ENCODE measurements at places on chromosomes 5 and 9.

GRCh38 chr9:81563739-81564138, 125.6 kb downstream of the TLE1 start:
- no peak for DNase-seq

GRCh38 chr5:122703203-122703602, 71.7 kb upstream of the SNX2 start:
- no peak for DNase-seq

DNA sequence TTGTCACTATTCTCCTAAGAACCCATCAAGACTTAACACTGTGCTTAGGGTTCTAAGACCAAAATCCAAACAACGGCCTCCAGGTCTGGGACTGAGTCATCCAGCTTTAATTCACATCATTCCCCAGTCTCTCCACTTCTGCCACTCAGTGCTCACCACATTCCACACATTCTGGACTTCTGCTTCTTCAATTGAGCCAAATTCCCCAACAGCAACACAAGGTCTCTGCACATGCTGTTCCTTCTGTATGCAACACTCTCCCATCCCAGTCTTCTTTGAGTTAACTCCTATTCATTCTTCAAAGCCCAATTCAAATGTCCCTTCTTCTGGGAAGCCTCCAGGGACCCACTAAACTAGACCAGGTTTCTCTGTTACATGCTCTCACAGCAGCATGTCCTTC, 97.8 kb downstream of the GPR21 start:
- no peak for DNase-seq

- DNase-seq: no peak
Observed at GRCh38 chr9:38130724-38131123, 61.7 kb upstream of the SHB start.

DNA sequence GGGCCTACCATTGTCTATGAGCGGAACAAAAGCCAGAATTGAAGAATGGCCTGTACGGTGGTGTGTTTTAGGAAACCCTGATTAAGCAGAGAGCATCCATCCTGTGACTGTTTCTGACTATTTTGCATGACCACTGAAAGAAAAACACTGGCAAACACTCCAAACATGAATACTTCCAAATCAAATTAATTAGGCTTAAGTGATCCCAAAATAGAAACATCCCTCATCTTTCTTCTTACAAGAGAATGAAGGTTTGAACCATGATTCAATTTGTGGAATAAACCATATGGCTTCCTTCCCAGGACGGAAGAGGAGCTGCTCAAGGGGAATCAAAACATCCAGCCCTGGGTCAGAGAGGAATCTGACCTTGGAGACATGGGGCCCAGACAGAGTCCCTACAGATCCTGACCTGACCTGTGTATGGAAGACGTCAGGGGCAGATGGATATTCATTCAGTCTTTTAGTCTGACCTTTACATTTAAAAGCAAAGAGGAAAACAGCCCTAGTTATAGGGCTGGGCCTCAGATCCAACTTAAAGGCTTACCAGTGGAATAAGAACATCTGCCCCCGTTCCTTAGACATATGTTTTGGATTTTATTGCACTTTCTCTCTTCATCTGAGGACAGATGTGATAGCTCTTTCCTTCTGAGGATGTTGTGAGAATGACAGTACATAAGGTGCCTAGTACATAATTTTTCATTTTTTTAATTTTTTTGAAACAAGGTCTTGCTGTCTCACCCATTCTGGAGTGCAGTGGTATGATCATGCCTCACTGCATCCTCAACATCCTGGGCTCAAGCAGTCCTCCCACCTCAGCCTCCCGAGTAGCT, 17.6 kb upstream of the RECK start:
- DNase-seq: no peak
